ENCODE measurements at places on chromosomes 3 and 15.

GRCh38 chr3:195875482-195876236 lies 32.7 kb downstream of the TNK2 start:
- no peak for DNase-seq

DNA sequence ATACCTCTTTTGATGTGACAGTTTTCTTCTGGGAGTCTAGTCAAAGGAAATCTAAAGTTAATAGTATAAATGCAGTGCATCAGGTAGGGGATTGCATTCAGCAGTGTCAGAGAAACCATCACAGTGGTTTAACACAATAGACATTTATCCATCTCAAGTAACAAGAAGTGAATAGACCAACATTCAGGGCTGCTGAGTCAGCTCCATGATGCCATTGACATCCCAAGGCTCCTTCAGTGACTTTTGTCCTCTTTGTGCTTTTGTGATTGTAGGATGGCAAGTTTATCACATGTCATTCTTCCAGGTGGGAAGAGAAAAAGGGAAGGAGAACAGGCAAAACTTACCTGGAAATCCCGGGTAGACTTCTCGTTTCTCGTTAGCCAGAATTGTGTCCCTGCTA lies 158.3 kb downstream of the TMEM108 start:
- no peak for DNase-seq

- DNase-seq, result no peak
Observed at GRCh38 chr15:31228980-31229826, 97.4 kb upstream of the KLF13 start.

GRCh38 chr15:44909423-44909822 lies 47.1 kb upstream of the TERB2 start:
- DNase-seq, result no peak

- DNase-seq, result no peak
Observed at GRCh38 chr3:136249091-136249490, 1.0 kb upstream of the PCCB start.

- no peak for DNase-seq
Observed at GRCh38 chr15:31954374-31955172, 75.7 kb upstream of the CHRNA7 start.

DNA sequence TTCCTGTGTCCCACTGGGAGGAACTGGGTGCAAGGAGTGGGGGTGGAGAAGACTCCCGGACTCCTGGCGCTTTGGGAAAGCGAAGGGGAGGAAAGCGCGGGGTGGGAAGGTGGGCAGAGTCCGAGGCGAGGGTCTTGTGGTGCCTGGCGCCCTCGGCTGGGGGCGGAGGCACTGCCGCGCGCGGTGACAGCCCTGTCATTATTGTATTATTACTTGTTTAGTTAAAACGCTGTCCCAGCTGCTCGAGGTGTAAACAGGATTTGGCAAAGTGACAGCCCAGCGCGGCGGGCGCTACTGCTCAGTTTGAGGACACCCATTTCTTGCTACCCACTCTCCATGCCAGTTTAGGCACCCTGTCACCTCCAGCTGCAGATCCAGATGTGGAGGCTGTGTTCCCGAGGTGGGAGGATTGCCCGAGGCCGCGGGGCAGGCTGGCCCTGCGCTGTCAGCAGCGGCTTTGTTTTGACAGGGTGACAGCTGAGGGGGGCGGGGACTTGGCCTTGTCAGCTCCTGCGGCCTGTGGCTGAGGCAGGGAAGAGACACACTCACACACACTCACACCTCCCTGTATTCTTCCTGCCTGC lies 1.0 kb downstream of the KAT2B start:
- peak; percentile 87 for DNase-seq

- DNase-seq, result no peak
Observed at GRCh38 chr15:66744610-66745279, 42.7 kb downstream of the SMAD6 start.

DNA sequence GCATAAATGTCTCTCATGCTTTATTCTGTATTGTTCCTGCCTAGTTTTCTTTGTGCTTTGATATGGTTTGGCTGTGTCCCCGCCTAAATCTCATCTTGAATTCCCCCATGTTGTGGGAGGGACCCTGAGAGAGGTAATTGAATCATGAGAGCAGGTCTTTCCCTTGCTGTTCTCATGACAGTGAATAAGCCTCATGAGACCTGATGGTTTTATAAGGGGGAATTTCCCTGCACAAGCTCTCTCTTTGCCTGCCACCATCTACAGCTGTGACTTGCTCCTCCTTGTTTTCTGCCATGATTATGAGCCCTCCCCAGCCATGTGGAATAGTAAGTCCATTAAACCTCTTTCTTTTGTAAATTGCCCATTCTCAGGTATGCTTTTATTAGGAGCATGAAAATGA lies 1596.6 kb downstream of the SI start:
- DNase-seq, result no peak

DNA sequence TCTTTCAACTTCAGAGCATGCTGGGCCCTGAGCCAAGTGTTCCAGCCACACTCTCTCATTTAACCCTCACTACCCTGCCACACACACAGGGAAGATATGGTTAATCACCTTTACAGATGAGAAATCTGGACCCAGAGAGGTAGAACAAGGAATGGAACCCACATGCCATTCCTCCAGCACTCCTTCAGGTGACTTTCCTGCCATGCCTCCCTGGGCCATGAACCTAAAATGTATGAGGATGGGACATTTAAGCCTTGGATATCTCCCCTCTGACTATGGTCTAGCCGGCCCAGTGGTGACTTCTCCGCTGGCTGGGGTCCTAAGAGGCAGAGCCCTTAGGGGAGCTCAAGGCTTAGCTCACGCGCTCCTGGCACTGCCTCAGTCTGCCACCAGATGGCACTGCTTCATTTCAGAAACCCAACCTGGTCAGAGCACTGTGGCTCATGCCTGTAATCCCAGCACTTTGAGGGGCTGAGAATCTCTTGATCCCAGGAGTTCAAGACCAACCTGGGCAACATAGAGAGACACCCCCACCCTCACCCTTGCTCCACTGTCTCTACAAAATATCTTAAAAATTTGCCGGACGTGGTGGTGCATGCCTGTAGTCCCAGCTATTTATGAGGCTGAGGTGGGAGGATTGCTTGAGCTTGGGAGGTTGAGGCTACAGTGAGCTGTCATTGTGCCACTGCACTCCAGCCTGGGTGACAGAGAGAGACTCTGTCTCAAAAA lies 2.2 kb upstream of the DCAF1 start:
- DNase-seq, result peak; percentile 74

DNA sequence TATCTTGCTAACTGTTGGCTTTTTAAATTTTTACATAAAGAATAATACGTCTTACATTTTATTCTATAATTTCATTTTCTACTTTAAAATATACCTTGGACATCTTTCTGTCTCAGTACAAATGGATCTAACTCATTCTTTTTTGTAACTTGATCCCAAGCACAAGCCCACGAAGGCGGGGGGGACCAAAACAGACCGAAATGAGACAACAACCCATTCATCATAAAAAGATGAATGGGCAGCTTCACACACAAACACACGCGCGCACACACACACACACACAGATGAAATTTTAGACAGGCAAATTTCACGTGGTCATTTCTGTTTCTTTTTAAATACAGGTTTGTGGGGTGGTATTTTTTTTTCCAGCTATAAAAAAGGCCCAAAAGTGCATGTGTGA lies 271.3 kb upstream of the TOPAZ1 start:
- DNase-seq, result no peak

DNA sequence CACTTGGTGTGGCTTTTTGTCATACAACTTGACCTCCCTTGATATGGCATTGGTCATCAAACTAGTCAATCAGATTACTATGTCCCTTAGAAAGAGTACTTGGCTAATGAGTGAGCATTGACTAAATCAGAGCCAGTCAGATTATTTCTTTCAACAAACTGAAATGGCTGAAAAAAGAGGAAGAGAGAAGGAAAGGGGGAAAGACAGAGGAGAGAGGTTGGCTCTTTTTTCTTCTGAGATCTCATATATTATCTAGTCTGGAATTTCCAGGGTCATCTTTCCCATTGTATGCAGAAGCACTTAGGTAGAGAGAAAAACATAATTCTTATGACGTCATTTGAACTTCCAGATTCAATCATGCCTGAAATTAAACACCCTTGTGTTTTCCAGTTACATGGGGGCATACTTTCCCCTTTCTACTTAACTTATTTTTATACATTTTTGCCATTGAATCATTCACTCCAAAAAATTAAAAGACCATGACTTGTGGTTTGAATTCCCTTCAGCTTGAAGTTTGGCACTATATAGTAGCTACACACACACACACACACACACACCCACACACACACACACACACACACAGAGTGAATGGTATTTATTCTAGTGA lies 387.8 kb downstream of the LSAMP start:
- DNase-seq, result no peak

- DNase-seq, result no peak
Observed at GRCh38 chr3:12831301-12831866, 10.0 kb downstream of the RPL32 start.

- DNase-seq, result no peak
Observed at GRCh38 chr3:190058521-190059241, 62.0 kb downstream of the P3H2 start.

DNA sequence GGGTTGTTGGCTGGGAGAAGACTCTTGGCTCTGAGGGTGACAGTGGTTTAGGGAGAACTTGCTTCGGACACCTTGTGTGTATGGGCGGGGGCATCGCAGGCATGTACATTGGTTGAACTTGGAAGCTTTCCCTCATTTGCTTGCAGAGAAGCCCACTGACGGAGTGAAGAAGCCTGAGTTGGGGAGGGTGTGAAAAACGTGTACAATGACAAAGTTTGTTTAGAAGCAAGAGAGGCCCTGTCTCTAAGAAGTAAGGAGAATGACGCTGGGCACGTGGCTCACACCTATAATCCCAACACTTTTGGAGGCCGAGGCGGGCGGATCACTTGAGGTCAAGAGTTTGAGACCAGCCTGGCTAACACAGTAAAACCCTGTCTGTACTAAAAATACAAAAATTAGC lies 13.7 kb downstream of the LIMD1 start:
- no peak for DNase-seq

DNA sequence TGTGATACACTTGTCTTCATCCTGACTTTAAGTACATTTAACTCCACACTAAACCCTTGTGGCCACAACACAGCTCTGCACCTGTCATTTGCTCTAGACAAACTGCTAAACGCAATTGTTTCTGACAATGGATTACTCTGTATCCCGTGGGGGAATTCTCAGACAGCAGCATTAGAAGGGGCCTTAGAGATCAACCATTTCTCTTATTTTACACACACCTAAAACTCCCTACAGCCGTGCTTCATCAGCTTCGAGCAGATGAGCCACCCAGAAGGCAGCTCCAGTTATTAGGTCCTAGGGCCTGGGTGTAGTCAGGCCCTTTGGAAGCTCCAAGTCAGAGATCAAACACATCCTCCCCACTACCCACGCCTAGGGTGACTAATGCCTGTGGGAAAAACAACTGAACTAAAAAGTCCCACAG lies 1.3 kb upstream of the IL12A start:
- no peak for DNase-seq

DNA sequence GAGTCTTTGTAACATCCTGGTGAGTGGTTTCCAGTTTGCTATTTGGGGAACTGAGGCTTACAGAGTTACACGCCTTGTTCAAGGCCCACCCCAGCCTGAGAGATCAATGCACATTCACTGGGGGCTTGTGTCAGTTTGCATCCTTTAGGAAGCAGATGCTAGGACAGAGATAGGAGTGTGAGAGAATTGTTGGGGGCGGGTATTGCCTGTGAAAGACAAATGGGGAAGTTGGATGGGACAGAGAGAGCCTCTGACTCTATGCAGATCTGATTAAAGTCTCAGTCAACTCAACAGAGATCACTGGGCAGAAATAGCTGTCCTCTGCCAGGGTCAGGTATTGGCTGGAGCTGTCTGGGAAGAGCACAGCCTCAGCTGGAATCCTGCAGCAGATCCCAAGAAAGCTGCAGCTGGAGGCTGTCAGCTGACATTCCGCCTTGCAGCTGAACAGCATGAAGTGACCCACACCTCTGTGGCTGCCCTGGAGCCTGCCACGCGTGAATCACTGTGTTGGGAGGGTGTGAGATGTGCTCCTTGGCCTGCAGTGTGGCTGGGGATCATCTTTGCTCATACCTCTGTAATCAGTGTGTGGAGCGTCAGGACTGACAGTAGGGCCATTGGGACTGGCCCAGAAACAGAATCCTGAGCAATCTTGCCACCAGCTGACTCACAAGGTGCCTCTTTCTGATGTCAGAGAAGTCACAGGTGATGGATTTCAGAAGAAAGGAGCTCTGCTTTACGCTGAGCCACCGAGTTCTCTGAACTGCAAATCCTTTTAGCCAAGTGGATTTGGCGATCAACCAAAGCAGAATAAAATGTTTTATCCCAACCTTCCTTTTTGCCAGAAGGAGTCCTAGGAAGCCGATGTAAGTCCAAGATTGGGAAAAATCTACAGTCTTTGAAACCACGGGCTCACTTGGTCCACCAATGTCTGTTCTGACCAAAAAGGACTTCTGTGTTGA lies 284.1 kb upstream of the LRRFIP2 start:
- no peak for DNase-seq

- DNase-seq, result no peak
Observed at GRCh38 chr3:197008436-197009209, 21.0 kb downstream of the MELTF start.

DNA sequence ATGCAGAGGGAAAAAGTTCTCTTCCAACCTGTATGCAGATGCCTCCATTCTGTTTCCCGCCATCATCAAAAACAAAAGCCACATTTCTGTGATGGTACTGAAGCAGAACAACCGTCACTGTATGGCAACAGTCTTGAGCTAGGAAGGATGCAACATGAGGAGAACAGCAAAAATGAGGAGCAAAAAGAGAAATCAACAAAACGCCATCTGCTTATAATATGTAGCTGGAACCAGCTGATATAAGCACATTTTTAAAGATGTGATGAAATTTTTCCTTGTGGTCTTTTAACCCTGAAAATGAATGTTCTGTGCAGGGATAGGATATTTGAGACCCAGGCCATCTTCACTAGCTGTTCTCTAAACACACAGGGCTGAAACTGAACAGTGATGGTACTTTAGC lies 287.0 kb downstream of the ZIC4 start:
- no peak for DNase-seq

DNA sequence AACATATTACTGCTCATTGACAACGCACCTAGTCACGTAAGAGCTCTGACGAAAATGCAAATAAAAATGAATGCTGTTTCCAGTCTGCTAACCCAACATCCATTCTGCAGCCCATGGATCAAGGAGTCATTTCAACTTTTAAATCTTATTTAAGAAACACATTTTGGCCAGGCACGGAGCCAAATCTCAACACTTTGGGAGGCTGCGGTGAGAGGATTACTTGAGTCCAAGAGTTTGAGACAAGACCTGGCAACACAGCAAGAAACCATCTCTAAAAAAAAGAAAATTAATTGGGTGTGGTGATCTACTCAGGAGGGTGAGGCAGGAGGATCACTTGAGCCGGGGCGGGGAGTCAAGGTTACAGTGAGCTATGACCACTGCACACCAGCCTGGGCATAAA lies 22.4 kb upstream of the TM4SF19 start:
- DNase-seq, result no peak
